ENCODE measurements at places on chromosomes 4 and X.

DNA sequence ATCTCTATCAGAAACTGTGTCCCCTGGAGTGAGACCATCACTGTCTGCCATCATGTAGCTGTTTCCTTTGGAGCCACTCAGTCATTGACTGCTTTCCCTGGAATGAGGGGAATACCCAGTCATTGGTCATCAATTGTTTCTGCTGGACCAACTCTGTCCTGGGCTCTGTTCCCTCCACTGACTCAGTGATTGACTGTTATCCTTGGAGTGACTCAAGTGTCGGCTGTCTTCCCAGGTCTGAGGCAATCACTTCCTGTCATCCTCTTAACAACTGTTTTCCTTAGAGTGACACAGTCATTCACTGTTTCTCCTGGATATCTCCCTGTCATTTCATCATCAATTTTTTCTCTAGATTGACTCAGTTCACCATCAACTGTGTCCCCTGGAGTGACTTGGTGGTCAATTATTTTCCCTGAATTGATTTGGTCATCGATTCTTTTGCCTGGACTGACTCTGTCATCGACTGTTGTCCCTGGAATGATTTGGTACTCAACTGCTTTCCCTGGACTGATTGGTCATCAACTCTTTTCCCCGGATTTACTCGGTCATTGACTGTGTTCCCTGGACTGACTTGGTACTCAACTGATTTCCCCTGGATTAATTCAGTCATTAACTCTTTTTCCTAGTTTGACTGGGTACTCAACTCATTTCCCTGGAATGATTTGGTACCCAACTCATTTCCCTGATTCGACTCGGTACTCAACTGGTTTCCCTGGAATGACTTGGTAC lies 327.9 kb upstream of the VCX start:
- H3K36me3 ChIP-seq: no peaks in the 10 kb centered on the region
- no peaks in the 10 kb centered on the region for H3K4me1 ChIP-seq
- H3K4me3 ChIP-seq: no peak overlapping the region
- no peak for DNase-seq

DNA sequence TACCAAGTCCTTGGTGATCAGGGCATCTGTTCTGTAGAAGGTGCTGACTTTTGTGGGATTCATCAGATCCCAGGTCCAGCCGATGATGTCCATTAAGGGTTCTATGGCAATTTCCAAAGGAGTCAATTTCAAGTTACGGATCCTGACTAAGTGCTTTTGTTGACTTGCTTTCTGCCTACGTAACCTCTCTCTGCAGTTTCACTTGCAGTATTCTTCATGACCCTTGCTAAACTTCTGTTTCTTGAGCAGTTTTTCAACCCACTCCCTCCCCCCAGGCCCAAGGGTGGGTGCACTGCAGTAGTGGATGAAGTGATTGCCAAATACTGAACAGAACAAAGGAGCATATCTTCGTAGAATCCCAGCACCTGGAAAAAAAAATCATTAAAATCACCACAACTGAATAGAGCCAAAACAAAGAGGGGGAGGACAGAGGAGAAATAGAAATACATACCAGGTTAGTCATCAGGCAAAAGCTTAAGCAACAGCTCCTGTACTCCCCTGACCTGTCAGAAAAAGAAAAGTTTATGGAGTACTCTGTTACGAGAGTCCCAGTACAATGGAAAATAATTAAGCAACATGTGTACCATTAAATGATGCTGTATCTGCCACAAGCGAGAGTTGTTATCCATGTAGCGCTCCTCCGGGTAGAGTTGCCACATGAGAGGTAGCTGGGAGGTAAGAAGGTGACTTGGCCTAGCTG lies 5.8 kb downstream of the CMC4 start:
- DNase-seq: no peak
- peaks cover 6% of the 10 kb centered on the region for H3K4me1 ChIP-seq

GRCh38 chr4:118213101-118213500 lies 139.7 kb downstream of the PRSS12 start:
- no peaks in the 10 kb centered on the region for H3K4me1 ChIP-seq
- H3K36me3 ChIP-seq: no peaks in the 10 kb centered on the region
- H3K27me3 ChIP-seq: no peaks in the 10 kb centered on the region
- no peak overlapping the region for H3K4me3 ChIP-seq
- no peak for DNase-seq
- H3K27ac ChIP-seq: no peak overlapping the region

GRCh38 chr4:94276204-94276603 lies 66.4 kb downstream of the HPGDS start:
- H3K36me3 ChIP-seq: peaks cover 74% of the 10 kb centered on the region
- no peak for DNase-seq
- no peak overlapping the region for H3K27ac ChIP-seq
- no peaks in the 10 kb centered on the region for H3K27me3 ChIP-seq
- no peak overlapping the region for H3K4me3 ChIP-seq

GRCh38 chr4:41098093-41099048 lies 116.0 kb downstream of the APBB2 start:
- H3K36me3 ChIP-seq: no peaks in the 10 kb centered on the region
- H3K27me3 ChIP-seq: no peaks in the 10 kb centered on the region
- no peak overlapping the region for H3K27ac ChIP-seq

DNA sequence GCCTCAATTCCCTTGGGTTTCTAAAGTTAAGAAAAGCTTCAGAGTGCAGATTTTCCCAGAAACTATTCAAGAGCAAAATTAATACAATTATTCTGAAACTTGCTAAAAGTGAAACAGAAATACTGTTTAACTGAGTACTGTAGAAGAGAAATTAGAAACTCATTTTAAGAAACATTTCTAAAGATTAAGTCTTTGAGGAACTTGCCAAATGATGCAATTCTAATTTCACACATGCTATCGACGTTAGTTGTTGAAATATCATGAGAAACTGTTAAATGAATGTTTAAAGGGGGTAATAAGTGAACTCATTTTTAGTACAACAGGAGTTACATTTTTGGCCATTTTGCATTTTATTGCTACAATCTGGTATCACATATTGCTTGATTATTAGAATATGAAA lies 125.3 kb upstream of the MAOA start:
- no peak overlapping the region for H3K27ac ChIP-seq
- H3K4me3 ChIP-seq: no peak overlapping the region
- no peak for DNase-seq
- H3K4me1 ChIP-seq: no peaks in the 10 kb centered on the region
- no peaks in the 10 kb centered on the region for H3K27me3 ChIP-seq

DNA sequence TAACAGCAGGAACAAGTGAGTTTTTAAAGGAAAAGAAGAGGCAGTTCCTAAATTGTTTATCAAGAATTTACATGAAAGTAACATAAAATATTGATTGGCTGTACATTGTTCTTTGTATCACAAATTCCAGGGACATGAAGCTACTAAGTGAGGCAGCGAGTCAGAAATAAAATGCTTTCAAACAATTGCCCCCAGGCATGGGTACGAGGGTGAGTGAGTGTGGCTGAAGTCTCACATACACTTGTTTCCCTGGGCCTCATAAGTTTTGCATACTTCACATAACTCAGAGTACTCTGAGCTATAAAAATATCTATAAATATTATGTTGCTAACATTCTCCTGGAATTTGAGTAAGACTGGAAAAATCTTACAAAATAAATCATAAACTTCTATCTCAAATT lies 511.6 kb upstream of the PRKX start:
- no peaks in the 10 kb centered on the region for H3K4me1 ChIP-seq
- H3K36me3 ChIP-seq: no peaks in the 10 kb centered on the region
- H3K4me3 ChIP-seq: no peak overlapping the region
- H3K27ac ChIP-seq: no peak overlapping the region
- no peak for DNase-seq

- H3K36me3 ChIP-seq: no peaks in the 10 kb centered on the region
- H3K27me3 ChIP-seq: no peaks in the 10 kb centered on the region
- H3K4me3 ChIP-seq: no peak overlapping the region
- H3K4me1 ChIP-seq: peaks cover 2% of the 10 kb centered on the region
- DNase-seq: no peak
Observed at GRCh38 chrX:79081895-79082512, 62.5 kb upstream of the GPR174 start.

GRCh38 chr4:86972997-86973396 lies 38.2 kb downstream of the AFF1 start:
- DNase-seq: no peak
- H3K4me1 ChIP-seq: peaks cover 15% of the 10 kb centered on the region
- H3K4me3 ChIP-seq: no peak overlapping the region
- no peaks in the 10 kb centered on the region for H3K36me3 ChIP-seq
- no peak overlapping the region for H3K27ac ChIP-seq

DNA sequence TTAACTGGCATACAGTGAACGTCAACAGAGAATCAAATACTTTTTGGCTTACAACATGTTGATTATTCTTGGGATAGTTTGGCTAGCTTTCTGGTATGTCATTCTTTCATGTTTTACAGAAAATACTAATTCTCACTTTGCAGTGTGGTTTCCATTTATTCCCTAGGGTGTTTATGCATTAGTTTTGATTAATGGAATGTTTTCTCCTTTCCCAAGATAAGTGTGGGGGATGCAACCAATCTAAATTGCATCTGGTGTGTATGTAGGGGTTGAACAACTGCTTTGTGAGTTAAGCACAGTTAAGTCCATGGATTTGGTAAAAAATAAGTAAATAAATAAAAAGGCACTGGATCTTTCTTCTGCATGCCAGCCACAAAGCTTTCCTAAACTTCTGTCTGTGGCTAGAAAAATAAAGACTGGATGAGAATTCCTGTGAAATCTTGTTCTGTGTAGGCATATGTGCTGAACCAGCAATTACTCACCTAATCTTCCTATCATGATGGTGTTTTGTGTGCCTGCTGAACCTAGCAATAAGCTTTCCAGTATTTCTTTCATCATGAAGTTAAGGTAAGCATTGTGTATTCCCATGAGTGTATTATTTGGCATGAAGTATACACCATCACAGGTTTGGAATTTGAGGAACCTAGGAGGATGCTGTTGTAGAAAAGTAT lies 50.6 kb upstream of the TENM3 start:
- no peaks in the 10 kb centered on the region for H3K4me1 ChIP-seq
- no peak overlapping the region for H3K27ac ChIP-seq
- H3K27me3 ChIP-seq: no peaks in the 10 kb centered on the region
- no peak overlapping the region for H3K4me3 ChIP-seq
- no peaks in the 10 kb centered on the region for H3K36me3 ChIP-seq

GRCh38 chr4:189912170-189912569 lies 28.5 kb upstream of the FRG1 start:
- H3K4me3 ChIP-seq: no peak overlapping the region
- DNase-seq: no peak
- H3K36me3 ChIP-seq: no peaks in the 10 kb centered on the region
- H3K4me1 ChIP-seq: no peaks in the 10 kb centered on the region
- H3K27me3 ChIP-seq: no peaks in the 10 kb centered on the region

GRCh38 chrX:96889726-96890125 lies 6.0 kb downstream of the RPA4 start:
- H3K4me3 ChIP-seq: no peak overlapping the region
- H3K4me1 ChIP-seq: no peaks in the 10 kb centered on the region
- DNase-seq: no peak
- no peak overlapping the region for H3K27ac ChIP-seq

- no peak overlapping the region for H3K27ac ChIP-seq
- peaks cover 51% of the 10 kb centered on the region for H3K36me3 ChIP-seq
- H3K4me1 ChIP-seq: no peaks in the 10 kb centered on the region
- H3K27me3 ChIP-seq: no peaks in the 10 kb centered on the region
Observed at GRCh38 chr4:150849016-150849415, 166.1 kb downstream of the LRBA start.

- H3K4me1 ChIP-seq: no peaks in the 10 kb centered on the region
- H3K27me3 ChIP-seq: no peaks in the 10 kb centered on the region
- H3K36me3 ChIP-seq: no peaks in the 10 kb centered on the region
- H3K27ac ChIP-seq: no peak overlapping the region
- DNase-seq: no peak
Observed at GRCh38 chr4:60962286-60962685, 237.8 kb upstream of the ADGRL3 start.

GRCh38 chr4:1058198-1058996 lies 47.0 kb downstream of the FGFRL1 start:
- H3K4me1 ChIP-seq: peaks cover 19% of the 10 kb centered on the region
- H3K4me3 ChIP-seq: no peak overlapping the region
- no peaks in the 10 kb centered on the region for H3K36me3 ChIP-seq
- no peak for DNase-seq

DNA sequence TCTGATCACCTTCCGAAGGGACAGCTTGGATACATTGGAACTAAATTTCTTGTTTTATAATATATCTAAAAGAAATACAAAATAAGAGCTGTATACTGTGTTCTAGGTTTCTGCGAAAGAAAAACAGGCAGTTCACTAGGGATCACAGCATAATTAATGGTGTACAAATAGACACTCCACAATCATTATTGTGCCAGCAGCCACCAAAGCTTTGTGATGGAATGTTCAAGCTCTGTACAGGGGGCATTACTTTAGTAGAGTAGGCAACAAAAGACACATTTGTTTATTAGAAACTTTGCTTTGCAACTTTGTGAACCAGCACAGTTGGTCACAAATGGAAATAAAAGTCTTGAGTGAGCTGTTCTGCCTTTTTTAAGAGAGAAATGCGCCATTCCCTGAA lies 49.3 kb downstream of the SGMS2 start:
- no peaks in the 10 kb centered on the region for H3K27me3 ChIP-seq
- no peak overlapping the region for H3K4me3 ChIP-seq
- H3K36me3 ChIP-seq: no peaks in the 10 kb centered on the region
- DNase-seq: no peak

- no peaks in the 10 kb centered on the region for H3K4me1 ChIP-seq
- no peak overlapping the region for H3K27ac ChIP-seq
- no peak overlapping the region for H3K4me3 ChIP-seq
- H3K36me3 ChIP-seq: no peaks in the 10 kb centered on the region
- no peaks in the 10 kb centered on the region for H3K27me3 ChIP-seq
Observed at GRCh38 chr4:37535872-37536271, 150.3 kb downstream of the RELL1 start.

DNA sequence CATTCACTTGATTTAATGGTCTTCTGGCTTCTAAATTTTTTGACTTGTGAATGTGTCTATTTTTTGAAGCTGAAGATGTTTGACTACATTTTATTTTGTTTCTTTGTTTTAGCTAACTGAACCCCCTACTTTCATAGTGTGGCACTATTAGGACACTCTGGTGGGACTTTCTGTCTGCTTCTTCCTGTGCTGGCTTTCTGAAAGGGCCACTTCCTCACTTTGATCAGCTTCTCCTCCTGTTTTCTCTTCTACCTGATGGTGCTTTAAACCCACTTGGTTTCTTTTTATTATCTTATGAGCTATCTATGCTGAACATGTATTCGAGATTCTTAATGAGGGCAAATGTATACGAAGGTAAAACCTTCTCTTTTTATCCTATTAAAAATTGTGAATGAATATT lies 186.1 kb upstream of the CASK start:
- peaks cover 4% of the 10 kb centered on the region for H3K4me1 ChIP-seq
- H3K27me3 ChIP-seq: no peaks in the 10 kb centered on the region
- no peaks in the 10 kb centered on the region for H3K36me3 ChIP-seq
- H3K4me3 ChIP-seq: no peak overlapping the region
- DNase-seq: no peak

- H3K36me3 ChIP-seq: no peaks in the 10 kb centered on the region
- no peaks in the 10 kb centered on the region for H3K27me3 ChIP-seq
- DNase-seq: no peak
- H3K4me3 ChIP-seq: no peak overlapping the region
- no peaks in the 10 kb centered on the region for H3K4me1 ChIP-seq
- no peak overlapping the region for H3K27ac ChIP-seq
Observed at GRCh38 chr4:58669783-58670182, 1559.6 kb upstream of the IGFBP7 start.
